ENCODE measurements at places on chromosomes 3 and 15.

GRCh38 chr3:107271787-107272387 is 105.4 kb upstream of the CCDC54 start:
- DNase-seq = no peak

GRCh38 chr15:33946152-33946551 is 22.1 kb upstream of the CHRM5 start:
- DNase-seq = no peak

- DNase-seq = no peak
These were observed 95.5 kb upstream of the PRR23E start for GRCh38 chr3:127097481-127097880.

DNA sequence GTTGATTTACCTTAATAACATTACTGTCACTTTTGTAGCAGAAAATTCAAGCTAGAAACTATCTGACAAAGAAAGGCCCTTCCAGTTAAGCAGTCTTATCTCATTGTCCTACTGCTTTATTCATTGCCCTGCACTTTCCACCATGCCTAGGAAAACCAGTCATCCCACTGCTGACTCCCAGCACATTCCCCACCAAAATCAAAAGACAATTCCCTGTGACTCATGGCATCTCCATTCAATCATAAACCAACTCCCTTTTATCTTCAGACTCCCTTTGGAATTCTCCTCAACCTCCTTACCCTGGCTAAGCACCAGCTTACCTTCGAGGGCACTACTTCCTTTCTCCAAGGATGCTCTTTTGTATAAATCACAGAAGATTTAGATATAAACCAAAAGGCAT is 184.3 kb downstream of the PLCH1 start:
- DNase-seq = no peak

- no peak for DNase-seq
These were observed 238.7 kb upstream of the RORA start for GRCh38 chr15:61467823-61468222.

GRCh38 chr15:28219116-28219515 is 102.9 kb downstream of the HERC2 start:
- no peak for DNase-seq

DNA sequence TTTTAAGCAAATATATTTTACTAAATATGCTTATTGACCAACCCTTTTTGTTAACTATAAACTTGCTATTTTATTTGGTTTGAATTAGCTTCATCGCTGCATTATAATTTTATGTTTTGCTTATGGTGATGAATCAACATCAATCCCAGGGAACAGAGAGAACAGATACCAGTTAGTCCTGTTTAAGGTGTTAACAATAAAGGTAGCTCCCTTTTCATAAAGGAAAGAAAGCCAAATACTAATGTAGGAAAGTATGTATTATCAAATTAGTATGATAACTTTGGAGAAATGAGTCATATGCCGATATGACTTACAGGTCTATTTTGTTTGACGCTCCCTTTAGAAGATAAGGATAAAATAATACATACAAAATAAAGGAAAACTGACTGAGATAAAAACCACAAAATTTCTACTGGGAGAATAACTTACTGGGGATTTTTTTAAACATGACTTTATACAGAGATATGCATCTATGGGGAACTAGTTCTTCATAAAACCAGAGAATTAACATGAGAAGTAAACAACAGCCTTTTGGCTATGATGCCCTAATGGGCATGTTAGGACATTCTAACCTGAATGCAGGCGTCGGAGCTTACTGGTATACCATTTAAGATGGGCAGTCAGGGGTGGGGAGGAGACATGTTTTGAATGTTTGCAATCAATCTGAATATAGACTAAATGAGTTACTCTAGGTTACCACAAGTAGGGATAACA is 4.5 kb downstream of the OR5K2 start:
- no peak for DNase-seq

DNA sequence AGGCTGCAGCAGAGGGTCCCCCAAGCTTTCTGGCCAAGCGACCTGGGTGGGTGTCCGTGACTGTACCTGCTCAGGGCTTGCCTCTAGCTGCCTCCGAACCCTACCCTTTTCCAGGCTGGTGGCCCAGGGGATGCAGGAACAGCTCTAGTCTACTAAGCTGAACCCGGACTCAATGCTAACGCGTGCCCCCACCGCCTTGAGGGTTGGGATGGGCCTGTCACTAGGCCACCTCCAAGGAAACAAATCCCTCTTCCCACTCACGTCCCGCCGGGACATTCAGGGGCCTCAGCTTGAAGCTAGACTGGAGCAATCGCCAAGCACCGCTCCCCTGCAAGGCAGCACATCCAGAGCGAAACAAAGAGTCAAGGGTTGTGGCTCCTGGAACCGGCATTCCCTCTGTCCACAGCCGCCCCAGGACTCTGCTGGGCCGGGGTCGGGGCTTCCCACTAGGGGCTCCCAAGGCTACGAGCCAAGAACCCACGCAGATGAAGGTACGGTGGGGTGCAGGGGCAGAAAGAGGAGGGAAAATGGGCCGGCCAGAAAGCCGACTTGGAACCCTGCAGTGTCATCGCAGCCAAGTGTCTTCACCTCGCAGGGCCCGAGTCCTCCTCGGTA is 2.9 kb downstream of the FBXL22 start:
- DNase-seq = no peak

DNA sequence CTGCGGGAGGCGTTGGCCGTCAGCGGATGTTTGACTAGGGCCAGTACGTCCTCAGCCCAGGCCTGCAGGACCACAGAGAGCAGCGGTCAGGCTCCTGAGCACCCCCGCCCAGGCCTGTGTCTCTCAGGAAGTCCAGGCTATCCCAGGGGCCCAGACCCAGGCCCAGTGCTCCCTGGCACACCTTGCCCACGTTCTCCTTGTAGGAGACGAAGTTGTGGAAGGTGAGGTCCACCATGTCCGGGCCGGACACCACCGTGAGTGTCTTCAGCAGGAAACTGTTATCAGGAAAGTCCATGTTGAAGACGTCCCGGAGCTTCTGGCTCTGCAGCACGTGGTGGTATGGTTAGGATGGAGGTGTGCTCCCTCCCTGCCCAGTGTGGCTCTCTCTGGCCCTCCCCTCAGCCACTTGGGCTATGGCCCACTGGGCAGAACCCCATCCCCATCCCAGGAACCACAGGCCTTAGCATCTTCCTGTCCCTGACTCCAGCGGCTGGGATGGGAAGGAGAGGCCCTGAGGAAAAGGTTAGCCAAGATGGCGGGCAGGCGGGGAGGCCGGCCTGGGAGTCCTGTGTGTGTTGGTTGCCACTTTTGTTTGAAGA is 5.3 kb downstream of the PLCB2 start:
- DNase-seq = no peak

- DNase-seq = no peak
These were observed 456.6 kb downstream of the MAGI1 start for GRCh38 chr3:65582012-65582717.

DNA sequence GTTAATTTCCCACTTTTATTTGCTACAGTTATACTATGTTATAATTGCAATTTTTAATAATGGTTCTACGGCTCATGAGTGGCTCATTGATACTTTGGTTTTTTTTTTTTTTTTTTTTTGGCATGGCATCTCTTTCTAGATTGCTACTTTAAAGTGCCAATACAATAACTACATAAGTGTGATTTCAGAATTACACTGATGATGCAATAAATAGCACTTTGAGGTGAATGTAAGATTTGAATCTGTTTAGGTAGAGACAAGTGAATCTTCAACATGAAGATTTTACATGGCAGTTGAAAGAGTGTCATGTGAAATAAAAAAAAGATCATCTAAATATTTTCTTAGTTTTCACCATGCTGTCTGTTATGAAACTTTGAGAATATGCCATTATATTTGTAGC is 75.7 kb downstream of the KBTBD8 start:
- DNase-seq = no peak

DNA sequence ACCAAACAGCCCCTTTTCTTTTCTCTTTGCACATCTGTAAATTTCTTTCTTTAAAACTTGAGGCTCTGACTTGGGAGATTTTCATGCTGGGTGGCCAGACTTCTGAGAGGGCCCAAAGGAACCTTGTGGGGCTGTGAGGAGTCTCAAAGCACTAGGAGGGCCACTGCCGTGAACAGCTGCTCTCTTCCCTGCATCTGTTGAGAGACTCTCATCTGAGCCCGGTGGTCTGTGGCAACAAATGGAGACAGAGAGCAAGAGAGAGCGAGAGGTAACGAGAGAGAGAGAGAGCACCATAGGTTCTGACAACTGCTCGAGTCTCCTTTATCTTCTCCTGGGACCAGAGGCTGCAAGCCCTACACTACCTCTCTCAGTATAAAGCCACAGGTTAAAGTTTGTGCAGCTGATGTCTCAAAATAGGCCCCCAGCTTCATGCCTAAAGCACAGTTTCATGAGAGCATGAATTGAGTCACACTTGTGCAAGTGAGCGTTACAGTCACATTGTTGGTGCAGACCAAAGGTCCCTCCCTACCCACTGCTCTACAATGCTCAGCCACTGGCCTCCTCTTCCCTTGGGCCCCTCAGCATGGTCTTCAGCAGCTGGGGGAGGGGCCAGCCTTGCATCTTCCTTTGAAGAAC is 60.7 kb downstream of the ZNF621 start:
- no peak for DNase-seq

- DNase-seq = no peak
These were observed 13.5 kb downstream of the UBAP1L start for GRCh38 chr15:65101411-65101890.

DNA sequence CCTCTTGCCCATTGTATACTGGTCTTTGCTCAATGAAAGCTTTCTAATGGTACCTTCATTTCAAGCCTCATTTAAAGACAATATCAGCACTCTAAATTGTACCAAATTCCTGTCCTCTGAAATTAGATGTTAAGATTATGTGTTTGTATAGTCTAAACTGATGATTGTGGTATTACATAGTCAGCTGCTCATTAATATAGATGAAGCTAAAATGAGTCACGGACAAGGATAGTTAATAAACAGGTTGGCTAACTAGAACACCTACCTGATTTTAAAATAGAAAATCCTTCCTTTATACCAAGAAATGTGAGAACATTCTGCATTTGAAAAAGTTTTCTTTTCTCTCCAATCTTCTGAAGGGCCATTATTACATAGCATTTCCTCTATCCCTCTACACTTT is 2.9 kb downstream of the PRKCI start:
- DNase-seq = no peak

DNA sequence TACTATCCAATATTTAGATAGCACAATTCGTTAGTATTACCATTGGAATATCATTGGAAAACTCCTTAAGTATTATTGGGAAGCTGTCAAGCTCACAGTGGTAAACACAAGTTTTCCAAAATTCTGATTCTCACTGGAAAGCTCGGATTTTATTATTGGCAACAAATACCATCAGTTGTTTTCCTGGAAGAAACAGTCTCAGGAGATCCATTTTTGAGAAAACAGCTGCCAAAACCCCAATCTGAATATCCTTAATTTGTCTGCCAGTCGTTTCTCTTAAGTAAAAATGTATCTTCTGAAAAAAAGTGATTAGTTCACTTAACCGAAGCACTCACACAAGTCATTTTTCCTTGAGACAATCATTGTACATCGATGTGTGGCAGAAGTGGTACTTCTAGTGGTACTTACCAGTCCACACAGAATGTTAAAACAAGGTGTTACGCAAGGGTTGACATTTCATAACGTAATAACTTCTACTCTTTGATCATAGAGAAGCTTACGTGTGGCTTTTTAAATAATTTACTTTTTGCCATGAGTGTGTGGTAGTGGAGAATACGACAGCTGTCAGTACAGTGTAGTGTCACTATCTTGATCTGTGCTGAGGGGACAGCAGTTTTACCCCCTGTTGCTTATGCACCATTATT is 74.9 kb downstream of the FAM43A start:
- DNase-seq = no peak

- DNase-seq = no peak
These were observed 259.2 kb upstream of the CCDC54 start for GRCh38 chr3:107117922-107118536.

DNA sequence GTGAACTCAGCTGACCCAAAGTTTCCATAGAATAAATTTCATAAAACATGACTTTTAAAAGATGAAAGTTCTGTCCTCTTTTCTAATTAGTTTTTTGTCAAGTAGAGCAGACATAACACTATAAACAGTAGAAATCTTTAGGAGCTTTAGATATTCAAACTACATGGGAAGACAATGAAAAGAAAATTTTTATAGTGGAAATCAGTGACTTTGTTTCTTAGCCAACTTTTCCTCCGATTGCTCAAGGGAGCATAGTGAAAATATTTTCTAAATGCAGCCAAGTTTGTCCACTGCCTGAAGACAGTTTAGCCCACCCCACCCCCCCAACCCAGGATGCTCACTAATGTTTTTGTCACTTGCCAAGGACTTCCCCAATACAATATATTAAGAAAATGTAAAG is 114.9 kb downstream of the PLD1 start:
- no peak for DNase-seq

- no peak for DNase-seq
These were observed 4.4 kb upstream of the ATOSA start for GRCh38 chr15:52683580-52683979.

DNA sequence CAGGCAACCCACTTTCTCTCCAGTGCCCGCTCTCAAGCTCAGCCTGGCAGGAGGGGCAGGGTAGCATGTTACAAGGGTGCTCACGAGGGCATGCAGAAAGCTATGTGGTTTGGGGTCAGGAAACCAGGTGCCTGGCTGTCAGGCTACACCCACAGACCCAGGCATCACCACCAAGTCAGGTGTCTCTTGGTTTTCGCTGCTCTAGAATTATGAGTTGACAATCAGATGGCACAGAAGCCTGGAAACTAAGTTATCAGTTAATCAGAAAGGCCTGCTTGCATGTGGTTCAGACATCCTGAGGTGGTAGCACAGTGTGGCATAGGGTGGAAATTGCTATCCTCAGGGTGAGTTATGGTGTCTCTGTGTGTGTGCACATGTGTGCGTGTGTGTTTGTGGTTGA is 16.2 kb upstream of the CCR9 start:
- peak; percentile 68 for DNase-seq

DNA sequence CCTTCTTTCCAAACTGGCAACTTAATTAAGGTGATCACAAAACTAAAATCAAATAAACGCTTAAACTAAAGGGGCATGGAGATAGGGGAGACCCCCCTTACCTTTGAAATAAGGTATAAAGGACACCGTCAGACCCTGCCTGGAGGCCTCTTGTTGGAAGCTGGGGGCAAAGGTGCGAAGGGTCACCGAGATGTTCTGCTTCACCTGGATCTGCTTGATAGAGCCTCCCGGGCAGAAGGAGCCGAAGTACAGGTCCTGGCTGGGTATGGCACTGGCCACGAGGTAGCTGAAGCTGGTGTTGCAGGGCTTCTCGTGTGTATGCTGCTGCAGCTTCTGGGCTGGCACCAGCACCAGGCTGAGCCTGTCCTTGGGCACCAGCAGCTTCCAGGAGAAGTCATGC is 53.0 kb downstream of the CDCP1 start:
- DNase-seq = no peak

GRCh38 chr15:89614164-89614563 is 38.9 kb downstream of the TICRR start:
- no peak for DNase-seq

DNA sequence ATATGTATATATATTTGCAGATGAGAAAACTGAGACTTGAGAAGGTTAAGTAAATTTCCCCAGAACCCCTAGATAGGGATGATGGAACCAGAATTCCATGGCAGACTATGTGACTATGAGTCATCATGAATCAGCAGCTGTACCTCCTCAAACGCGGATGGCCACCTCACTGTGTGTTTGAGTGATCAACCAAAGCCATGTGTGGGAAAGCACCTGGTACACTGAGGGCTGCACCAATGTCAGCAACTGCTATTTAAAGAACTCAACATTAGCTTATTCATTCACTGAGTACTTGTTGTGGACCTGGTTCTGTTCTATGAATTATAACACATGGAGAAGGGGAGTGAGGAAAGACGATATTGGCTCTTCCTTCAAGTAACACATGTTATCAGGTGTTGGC is 377.0 kb downstream of the GAP43 start:
- no peak for DNase-seq

- DNase-seq = no peak
These were observed 1242.2 kb downstream of the OTOL1 start for GRCh38 chr3:162738784-162739183.

- DNase-seq = no peak
These were observed 69.8 kb downstream of the UMPS start for GRCh38 chr3:124800076-124800475.

Measured in activated effector memory CD4-positive, alpha-beta T cell treated with Interleukin-2 at 50 U/mL for 16 hours (primary cell).